Cortex of kidney (tissue), 1 donor: ENCODE measurements at places on chromosomes 5 and 9.

DNA sequence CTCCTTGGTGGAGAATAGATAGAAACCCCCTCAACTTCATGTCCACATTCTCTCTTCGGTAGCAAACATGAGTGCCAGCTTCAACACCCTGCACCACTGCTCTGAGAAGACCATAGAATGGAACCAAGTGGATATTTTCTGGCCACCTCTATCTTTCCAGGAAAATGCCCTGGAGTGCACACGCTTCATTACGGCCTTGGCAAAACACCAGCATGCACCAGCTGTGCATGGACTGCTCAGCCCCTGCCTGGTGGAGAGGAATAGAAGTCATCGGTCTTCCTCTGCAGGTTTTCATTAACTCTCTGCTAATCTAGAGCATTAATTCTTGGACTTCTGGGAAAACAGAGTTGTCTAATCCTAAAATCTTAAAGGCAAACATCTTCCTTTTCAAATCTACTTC lies 211.6 kb upstream of the TMEM161B start:
- no peak for DNase-seq

- DNase-seq = no peak
Observed at GRCh38 chr5:67202828-67203227, 6.2 kb upstream of the CD180 start.

DNA sequence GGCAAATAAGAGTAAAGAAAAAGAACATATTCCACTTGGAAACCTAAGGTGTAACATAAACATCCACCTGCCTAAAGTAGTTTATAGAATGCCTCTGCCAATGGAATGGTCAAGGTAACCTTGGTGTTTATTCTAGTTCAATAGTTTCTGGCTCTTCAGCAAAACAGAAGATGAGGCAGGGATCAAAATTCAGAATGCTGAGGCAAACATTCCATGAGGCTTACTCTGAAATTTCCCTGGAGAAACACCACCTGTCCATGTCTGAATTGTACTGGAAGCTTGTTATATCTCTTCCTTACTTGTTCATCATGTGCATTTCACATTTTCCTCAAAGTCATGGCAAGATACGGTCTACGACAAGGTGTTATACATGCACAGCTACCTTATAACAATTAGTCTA lies 1862.4 kb upstream of the ACO1 start:
- DNase-seq = no peak

- no peak for DNase-seq
Observed at GRCh38 chr9:81492710-81493447, 196.5 kb downstream of the TLE1 start.

DNA sequence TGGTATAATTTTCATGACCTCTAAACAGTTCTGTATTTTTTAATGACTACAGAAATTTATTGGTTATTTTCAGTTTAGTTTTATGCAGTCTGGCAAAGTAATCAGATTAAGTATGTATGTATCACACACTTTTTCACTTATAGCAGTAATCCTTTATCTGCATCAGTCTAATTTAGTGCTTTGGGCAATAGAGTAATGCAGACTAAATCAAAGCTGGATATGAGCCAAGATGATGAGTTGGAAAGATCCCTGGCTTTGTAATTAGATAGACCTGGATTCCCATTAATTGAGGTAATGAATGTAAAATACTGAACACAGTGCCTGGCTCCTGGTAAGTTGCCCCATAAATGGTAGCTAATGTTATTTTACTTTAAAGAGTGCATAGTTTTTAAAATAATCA lies 215.4 kb upstream of the TLX3 start:
- no peak for DNase-seq

DNA sequence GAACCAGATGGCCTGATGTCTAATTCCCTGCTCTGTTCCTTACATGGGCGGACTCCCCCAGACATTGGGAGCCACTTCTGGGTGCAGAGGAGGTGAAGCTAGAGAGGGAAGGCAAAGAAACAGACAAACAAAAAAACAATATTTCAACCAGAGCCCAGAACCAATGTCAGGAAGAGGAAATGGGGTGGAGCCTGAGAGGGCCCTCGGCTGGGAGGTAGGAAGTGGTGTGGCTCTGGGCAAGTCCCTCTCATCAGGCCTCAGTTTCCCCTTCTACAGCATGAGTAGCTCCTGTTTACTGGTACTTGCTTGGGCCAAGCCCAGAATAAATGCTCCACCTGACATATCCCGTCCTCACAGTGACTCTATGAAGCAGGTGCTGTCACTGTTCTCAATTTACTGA lies 11.1 kb downstream of the SH2D3C start:
- no peak for DNase-seq

DNA sequence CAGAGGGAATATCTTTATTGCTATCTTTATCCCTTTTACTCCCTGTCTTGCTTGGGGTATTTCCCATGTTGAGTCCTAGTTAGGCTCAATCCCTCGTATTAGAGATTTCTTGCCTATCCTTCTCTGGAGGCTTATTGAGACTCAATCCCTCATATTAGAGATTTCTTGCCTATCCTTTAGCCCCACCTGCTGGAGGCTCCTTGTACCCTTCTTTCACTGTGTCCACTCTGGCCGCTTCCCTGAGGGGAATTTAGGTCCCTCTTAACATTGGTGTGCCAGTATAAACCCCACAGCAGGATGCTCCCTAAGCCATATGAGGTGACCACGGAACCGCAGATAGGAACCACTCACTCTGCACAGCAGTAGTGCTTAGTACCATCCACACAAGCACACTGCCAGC lies 110.7 kb upstream of the MAMDC2 start:
- no peak for DNase-seq

GRCh38 chr5:1545126-1545804 lies 21.5 kb upstream of the LPCAT1 start:
- DNase-seq = no peak

GRCh38 chr9:116646661-116647514 lies 40.2 kb upstream of the TRIM32 start:
- no peak for DNase-seq

GRCh38 chr9:13911473-13911872 lies 402.5 kb downstream of the NFIB start:
- no peak for DNase-seq

GRCh38 chr9:114236391-114237138 lies 81.2 kb downstream of the COL27A1 start:
- no peak for DNase-seq

GRCh38 chr9:4423207-4423610 lies 67.1 kb upstream of the SLC1A1 start:
- DNase-seq = no peak

- DNase-seq = no peak
Observed at GRCh38 chr5:121805911-121806310, 45.8 kb upstream of the FTMT start.

DNA sequence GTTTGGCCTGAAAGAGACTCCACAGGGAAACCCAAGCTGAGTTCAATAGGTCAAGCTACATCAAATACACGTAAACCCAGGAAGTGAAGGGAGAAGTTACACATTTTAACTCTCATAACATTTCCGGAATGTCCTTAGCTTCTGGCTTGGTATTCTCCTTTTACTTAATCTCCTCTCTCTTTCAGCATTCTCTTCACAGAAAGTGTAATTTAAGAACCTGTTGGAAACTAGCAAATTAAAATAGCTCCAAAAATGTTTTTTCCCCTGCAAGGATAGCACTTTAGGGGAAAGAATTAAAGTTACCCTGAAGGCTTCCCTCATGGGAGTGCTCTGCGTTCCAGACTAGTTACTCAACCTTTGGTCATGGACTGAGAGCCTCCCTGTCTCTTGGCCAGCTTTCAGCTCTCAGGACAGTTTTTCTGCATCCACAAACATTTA lies 292.7 kb upstream of the TARS1 start:
- no peak for DNase-seq

DNA sequence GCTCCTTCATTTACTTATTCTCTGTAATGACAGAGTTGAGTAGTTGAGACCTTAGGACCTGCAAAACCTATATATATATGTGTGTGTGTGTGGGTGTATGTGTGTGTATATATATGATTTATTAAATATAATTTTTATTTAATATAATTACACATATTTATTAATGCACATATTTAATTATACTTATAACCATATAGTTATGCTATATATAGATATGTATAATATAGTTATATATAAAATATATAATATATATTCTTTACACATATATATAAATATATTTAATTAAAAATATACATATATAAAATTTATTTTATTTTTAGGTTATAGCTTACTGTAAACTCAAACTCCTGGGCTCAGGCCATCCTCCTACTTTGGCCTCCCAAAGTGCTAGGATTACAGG lies 23.7 kb downstream of the ACER2 start:
- DNase-seq = no peak

- no peak for DNase-seq
Observed at GRCh38 chr9:121596515-121596914, 54.9 kb upstream of the DAB2IP start.

DNA sequence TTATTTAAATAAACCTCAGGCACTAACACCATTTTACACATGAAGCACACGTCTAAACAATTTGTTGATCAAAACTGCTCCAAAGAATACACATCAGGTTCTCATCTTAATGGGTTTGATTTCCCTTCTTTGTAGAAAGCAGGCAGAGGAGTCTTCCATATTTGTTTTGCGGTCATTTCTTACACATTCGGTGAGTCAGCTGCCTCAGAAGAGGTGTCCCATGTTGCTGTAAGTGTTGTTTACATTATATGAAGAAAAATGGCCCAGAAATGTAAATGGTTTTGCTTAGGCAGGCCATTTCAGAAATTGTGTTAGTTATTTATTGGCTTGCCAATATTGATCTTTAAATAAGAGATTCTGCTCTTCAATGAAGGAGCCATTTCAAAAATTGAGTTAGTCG lies 325.8 kb downstream of the TENT4A start:
- DNase-seq = no peak

GRCh38 chr5:120396186-120396585 lies 67.9 kb upstream of the PRR16 start:
- no peak for DNase-seq

GRCh38 chr5:148799737-148800527 lies 26.5 kb upstream of the ADRB2 start:
- DNase-seq = no peak

GRCh38 chr9:112654282-112654681 lies 63.6 kb downstream of the INIP start:
- no peak for DNase-seq

DNA sequence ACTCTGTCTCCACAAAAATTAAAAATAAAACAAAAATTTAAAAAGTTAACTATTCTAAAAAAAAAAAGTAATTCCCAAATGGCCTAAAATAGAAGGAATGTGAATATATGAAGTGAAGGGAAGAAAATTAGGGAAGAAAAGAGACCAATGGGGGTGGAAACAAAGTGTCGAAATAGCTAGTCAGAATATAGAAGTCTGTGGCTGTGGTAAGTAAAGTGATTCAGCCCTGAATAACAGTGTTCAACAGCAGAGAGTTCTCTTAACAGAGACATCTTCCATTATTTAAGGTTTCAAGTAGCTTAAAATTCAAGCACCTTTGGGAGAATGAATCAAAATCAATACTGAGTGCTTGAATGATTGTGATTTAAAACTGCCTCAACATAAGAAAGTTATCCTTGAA lies 51.7 kb downstream of the LPAR1 start:
- no peak for DNase-seq

DNA sequence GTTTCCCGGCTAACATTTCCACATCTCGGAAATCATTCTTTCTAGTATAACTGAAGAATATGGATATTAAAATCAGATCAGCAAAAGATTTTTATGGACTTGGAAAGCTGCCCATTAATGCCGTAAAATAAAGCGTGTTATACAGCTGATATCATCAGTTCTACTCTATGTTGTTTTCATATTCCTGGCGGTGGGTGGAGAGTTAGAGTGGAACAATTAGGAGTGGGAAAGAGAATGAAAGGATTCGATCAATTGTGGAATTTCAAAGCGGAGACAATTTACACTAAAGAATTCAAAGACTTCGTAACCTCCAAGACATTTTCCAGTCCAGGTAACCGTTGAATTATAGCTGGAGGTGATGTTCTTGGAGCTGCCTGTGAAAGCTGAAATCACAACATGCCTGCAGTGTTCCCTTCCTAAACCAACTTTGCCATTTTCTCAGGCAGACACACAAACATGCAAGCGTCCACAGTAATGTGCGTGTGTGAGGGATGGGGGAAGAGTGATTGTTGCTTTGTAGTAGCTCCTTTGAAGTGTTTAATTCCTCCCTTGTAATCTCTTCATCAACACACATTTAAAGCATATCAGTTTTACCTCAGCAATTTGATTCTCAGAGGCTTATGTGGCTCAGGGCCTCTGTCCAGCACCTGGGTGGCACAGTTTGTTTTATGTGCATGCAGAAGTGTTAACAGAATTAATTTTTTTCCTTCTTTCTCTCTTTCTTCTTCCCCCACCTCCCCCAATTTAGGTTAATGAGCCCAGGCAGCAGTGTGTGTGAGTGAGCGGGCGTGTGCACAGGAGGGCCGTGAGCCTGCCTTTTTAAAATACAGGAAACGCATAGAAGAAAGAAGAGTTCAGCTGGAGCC lies 544.1 kb downstream of the RAB3C start:
- no peak for DNase-seq

GRCh38 chr9:70672161-70672649 lies 257.7 kb upstream of the KLF9 start:
- DNase-seq = no peak

GRCh38 chr9:2662496-2662895 lies 40.9 kb downstream of the VLDLR start:
- no peak for DNase-seq

GRCh38 chr5:102931085-102931725 lies 176.1 kb downstream of the PAM start:
- DNase-seq = no peak

- no peak for DNase-seq
Observed at GRCh38 chr9:8027351-8027750, 227.8 kb upstream of the DMAC1 start.

DNA sequence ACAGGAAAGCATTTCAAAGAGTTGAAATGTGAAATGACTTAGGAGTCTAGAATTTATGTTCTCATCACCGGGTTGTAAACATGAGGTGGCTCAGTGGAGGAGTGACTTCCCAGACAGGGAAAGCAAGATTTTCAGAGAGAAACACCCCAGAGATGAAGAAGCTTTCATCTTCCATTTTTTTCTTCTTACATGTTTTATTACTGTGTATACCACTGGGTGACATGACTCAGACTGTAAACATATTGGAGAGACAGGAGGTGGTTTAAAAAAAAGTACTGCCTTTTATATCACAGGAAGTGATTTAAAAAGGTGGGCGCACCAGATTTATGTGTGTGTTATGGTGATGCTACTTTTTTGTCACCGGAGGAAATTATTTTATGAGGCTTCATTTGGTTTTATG lies 209.1 kb upstream of the TUT7 start:
- DNase-seq = no peak

DNA sequence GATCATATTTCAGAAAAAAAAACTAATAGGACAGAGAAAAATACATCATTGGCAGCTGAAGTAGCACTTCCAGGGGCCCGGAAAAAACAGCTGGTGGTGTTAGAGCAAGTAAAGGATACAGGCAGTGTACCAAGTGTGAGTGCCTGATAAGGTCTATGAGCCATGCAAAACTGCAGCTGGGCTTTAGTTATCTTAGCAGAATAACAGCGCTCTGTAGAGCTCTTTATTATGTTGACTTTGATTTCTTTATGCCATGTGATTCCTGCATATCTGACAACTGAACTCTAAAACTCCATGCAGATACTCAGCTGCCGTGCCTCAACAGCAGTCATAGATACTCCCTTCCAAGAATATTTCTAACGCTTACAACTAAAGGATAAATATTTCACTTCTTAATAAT lies 119.5 kb downstream of the CAAP1 start:
- no peak for DNase-seq

- no peak for DNase-seq
Observed at GRCh38 chr5:178730940-178731265, 444 bp upstream of the ZNF354A start.
